ENCODE measurements at places on chromosomes 3 and 15. TPM values are rescaled to one million over a fixed set of nuclear protein-coding genes. Genes with fewer than 3 reads are reported as not detected.

The CADPS gene
- polyA plus RNA-seq: 1.6 TPM

The RTP4 gene
- polyA plus RNA-seq: 7.8 TPM

The GCSAM gene
- not detected for polyA plus RNA-seq

DNA sequence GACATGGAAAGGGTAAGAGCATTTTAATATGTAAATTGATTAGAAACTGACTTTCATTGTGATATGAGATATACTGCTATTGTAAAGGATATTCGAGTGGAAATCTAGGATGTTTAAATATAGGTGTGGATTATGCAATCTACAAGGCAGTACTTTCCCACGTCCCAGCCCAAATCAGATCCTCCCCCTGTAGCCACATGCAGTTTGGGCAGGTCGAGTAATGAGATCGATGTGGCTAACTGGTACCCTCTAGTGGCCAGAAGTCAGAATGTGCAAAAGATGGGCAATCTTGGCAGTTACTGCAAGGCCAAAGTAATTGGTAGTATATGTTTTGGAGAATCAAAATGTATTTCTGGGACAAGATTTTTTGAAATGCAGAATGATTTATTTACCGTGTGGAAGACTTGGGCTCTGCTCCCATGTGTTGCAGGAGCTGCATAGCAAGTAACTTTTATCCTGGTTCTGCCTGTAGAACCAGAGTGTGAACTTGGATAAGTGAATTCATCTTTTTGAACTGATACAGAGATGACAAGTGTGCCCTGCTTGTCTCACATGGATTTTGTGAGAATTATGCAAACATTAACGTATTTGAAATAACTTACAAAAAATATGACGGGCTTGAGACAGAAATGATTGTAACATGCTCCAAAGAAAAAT is 94.5 kb upstream of the ADAMTSL3 start:
- no peak overlapping the region for H3K27ac ChIP-seq
- H3K27me3 ChIP-seq: no peaks in the 10 kb centered on the region
- H3K36me3 ChIP-seq: no peaks in the 10 kb centered on the region

- H3K36me3 ChIP-seq: no peaks in the 10 kb centered on the region
- no peaks in the 10 kb centered on the region for H3K27me3 ChIP-seq
- H3K4me1 ChIP-seq: no peaks in the 10 kb centered on the region
- H3K27ac ChIP-seq: no peak overlapping the region
- no peak overlapping the region for H3K4me3 ChIP-seq
These were observed 274.0 kb upstream of the TGFBR2 start for GRCh38 chr3:30332196-30333021.

GRCh38 chr3:111517801-111518200 is 24.2 kb upstream of the CD96 start:
- no peaks in the 10 kb centered on the region for H3K36me3 ChIP-seq
- no peak overlapping the region for H3K4me3 ChIP-seq
- no peaks in the 10 kb centered on the region for H3K27me3 ChIP-seq
- no peak for DNase-seq
- no peaks in the 10 kb centered on the region for H3K4me1 ChIP-seq

GRCh38 chr3:147513785-147514184 is 104.6 kb downstream of the ZIC1 start:
- no peak overlapping the region for H3K4me3 ChIP-seq
- H3K27ac ChIP-seq: no peak overlapping the region
- H3K27me3 ChIP-seq: no peaks in the 10 kb centered on the region
- no peak for DNase-seq
- no peaks in the 10 kb centered on the region for H3K4me1 ChIP-seq
- H3K36me3 ChIP-seq: no peaks in the 10 kb centered on the region

All from sigmoid colon (tissue), 7 donors.